ENCODE measurements at places on chromosomes 16 and 17.

- no peak for DNase-seq
Observed at GRCh38 chr16:7456211-7456610, 123.6 kb downstream of the RBFOX1 start.

GRCh38 chr17:49705254-49705653 lies 2.5 kb downstream of the SLC35B1 start:
- no peak for DNase-seq

DNA sequence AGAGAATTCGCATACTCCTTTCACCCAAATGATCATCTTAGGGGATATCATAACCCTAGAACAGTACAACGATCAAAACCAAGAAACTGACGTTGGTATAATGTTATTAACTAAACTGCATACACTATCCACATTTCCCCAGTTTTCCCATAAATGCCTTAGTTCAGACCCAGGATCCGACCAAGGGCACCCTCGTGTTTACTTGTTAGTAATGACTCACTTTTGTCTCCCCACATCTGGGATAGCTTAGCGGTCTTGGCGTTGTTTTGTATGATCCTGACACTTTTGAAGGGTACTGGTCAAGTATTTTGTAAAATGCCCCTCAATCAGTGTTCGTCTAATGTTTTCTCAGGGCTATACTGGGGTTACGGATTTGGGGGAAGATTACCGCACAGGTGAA lies 8.0 kb downstream of the HS3ST3A1 start:
- no peak for DNase-seq

DNA sequence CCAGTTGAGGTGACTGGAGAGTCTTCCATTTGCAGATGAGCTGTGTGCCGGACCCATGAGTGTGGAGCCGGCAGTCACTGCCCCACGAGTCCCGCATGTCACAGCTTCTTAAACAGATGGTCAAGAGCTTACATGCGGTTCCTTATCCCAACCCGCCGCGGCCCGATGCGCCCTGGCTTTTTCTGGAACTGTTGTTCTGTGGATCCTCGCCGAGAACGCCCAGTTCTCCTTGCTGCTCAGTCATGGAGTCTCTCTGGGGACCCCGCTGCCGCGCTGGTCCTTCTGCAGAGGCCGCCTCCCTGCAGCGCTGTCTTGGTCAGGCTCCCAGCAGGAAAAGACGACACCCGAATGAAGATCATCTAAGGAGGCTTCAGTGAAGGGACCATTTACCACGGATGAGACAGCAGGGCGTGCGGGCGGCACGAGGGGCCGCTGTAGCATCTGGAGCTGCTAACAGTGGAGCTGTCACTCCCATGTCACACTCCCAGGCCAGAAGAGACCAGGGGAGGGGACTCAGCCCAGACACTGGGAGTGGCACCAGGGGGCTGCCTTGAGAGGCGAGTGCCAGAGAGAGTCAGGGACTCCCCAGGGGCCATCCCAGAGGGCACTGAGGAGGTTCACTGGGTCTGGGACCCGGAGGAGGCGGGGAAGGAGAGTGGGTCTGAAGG lies 10.8 kb upstream of the LGALS3BP start:
- no peak for DNase-seq
